ENCODE measurements at places on chromosomes 4 and X.

GRCh38 chrX:109537324-109537665 lies 651 bp downstream of the NXT2 start:
- no peak for DNase-seq

DNA sequence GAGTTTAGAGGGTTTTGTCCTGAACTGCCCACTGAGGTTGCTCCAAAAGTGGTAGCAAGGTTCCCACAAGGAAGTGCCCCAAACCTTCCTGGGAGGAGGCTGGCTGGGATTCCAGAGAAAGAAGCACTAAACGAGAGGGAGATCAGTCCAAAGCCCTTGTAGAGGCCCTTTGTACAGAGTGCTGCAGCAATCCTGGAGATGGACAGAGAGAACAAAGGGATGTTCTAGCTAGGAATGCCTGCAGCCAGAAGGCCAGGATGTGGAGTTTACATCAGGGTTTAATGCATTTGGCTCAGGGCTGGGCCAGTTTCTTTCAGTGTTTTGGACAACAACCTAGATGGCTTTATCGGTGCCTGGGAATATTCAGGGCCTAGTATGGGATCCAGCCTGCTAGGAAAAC lies 2155.1 kb upstream of the AGA start:
- DNase-seq, result no peak

GRCh38 chr4:108119199-108119800 lies 49.4 kb downstream of the LEF1 start:
- no peak for DNase-seq

DNA sequence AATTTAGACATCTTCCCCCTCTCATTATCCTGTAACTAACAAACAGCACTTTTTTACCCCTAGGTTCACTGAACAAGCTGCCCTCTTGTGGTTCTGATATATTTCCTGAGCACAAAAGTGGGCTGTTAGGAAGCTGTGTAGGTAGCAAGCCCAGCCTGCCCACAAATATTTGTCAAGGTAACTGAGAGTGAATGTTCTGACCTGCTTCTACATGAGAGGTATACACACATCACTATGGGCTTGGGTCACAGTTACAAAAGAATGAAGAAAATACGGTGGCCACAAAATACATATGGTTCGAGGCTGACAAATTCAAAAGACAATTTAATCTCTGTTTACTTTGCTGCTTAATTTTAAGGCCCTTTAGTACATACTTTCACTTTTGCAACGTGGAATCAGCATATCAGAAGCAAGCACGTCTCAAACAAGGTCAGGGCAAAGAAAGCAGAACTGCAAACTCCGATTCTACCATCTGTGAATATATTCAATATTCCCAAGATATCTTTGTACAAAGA lies 78.7 kb downstream of the RBM47 start:
- DNase-seq, result peak; percentile 6

GRCh38 chrX:118974088-118974907 lies at the start of gene LONRF3:
Gene LONRF3, plus strand, starts transcription at chrX:118974618. Its CDS starts 163 bp downstream, at chrX:118974781.
- DNase-seq, result peak; percentile 10

GRCh38 chr4:175070444-175070843 lies 152.3 kb downstream of the ADAM29 start:
- no peak for DNase-seq

DNA sequence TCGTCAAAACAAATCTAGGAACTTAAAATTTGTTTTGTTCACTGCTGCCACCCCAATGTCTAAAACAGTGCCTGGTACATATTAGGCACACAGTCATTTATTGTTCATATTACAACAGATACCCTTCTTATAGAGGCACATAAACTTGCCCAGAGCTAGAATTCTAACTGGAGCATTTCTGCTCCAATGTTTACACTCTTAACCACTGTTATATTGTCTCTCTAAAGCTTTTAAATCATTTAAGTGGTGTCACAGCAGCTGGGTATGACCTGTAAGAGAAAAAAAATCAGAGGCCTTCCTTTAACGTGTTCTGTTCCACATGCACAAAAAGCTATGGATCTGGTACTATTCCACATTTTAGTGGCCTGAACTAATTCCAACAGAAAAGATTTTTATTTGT lies 3.0 kb downstream of the UBE2D3 start:
- no peak for DNase-seq

DNA sequence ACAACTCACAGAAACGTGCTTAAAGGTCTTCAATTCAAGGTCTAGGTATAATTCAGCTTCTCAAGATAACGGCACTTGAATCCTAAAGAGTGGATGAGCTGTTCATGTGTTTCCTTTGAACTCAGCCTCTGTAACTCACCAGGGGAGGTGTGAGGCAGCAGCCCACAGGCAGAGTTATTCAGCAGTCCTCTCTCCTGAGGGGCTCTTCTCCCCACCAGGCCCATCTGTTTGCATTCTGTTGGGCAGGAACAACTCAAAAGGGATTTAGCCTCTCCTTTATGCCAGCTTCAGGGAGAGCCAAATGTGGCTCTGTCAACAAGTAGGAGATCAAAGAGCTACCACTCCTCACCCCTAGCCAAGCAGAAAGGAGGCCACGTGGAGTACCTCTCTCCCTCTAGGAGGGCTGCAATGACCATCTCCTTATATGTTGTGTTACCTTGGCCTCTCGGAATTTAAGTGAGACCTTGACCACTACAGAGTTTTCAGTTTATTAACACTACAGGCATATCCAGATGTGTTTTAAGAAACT lies 151.2 kb downstream of the SPATA18 start:
- no peak for DNase-seq

DNA sequence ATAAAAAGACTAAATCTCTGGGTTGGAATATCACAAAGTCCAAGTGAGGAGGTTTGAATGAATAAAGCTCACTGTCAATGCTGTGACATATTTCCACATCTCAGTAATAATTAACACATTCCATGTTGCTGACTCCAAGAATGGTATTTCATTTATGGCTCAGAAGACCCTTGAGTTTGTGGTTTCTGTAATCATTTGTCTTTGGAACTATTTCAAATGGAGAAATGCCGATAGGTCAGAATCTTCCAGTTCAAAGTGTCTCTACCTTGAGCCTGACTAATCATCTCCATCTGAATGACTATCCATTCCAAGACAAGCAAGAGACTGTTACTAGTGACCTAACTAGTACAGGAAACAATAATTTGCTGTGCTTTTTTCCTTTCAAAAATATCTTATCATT lies 24.2 kb upstream of the SLC2A9 start:
- DNase-seq, result no peak

DNA sequence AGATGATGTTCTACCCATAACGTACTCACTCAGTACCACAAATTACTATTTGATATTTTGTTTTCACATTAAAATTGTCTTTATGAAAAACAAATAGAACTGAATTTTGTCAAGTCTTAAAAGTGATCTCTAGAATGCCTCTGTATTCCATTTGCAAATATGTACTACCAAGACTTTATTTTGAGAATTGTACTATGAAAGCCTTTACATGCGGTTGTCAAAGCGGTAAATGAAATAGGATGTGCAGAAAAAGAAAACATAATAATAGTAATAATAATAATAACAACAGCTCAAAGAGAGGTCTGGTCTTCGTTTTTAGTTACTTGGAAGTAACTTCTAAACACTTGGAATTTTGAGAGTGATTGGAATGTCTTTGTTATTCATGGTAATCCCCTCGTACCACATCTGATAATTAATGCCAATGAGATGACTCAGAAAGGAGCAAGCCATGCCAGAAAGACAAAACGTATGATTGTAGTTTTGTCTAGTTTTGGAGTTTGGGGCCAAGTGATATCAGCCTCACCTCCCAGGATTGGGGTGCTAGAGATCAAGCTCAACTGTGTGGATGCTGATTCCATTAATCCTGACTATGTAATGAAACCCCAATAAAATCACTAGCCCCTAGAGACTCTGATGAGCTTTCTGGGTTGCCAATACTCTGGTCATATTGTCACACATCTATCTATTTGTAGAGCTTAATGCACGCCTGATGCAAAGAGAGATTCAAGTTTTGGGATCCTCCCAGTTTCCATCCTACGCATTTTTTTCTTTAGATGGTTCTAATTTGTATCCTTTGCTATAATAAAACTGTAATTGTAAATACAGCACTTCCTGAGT lies 20.2 kb upstream of the CTSO start:
- DNase-seq, result no peak

- no peak for DNase-seq
These were observed 52.3 kb upstream of the PDK3 start for GRCh38 chrX:24412637-24413363.

GRCh38 chr4:148800940-148801339 lies 358.7 kb upstream of the NR3C2 start:
- DNase-seq, result no peak

DNA sequence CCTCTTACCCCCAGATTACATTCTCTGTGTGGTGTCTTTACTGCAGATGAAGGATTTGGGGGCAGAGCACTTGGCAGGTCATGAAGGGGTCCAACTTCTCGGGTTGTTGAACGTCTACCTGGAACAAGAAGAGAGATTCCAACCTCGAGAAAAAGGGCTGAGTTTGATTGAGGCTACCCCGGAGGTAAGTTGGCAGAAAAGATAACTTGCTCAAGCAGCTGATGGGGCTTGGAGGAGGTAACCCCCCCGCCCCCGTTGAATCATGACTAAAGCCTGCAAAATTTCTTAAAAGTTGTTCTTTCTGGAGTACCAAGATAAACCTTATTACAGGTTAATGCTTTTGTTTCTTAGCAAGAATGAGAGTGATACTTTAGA lies 1.5 kb downstream of the CCNG2 start:
- no peak for DNase-seq

- no peak for DNase-seq
These were observed 29.3 kb upstream of the PTPN13 start for GRCh38 chr4:86564795-86565194.

- no peak for DNase-seq
These were observed 52.0 kb upstream of the MTMR8 start for GRCh38 chrX:64447207-64447606.

- no peak for DNase-seq
These were observed 36.5 kb downstream of the ACOX3 start for GRCh38 chr4:8403976-8404375.

- no peak for DNase-seq
These were observed 2.4 kb downstream of the TFDP3 start for GRCh38 chrX:133215747-133216146.

DNA sequence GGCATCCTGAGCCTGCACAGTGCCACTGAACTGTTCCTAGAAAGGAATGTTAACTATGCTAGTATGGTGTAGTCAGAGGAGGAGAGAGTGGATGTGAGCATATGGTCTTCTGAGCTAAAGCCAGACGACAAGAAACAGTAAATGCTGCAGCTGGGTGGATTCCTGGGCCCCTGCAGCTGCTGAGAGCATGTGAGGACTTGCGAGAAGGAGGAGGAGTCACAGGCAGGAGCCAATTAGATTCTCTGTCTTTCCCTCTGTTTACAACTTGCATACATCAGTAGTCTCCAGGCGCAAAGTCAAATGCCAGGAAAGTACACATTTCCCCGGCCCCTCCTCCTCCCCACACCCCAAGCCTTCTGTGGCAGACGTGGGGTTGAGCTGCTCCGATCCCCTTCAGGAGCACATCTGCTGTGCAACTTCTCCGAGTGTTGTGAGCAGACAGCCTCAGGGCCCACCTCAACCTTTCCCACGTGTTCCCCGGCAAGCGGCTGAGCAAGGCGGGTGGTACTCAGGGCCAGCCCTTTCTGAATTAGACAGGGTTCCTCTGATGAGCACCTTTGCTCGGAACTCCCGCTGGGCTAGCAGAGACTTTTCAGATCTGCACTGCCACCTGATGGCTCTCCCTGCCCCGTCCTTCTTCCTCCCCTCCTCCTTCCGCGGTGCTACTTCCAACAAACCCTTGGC lies 108.7 kb upstream of the ATP6AP2 start:
- no peak for DNase-seq

DNA sequence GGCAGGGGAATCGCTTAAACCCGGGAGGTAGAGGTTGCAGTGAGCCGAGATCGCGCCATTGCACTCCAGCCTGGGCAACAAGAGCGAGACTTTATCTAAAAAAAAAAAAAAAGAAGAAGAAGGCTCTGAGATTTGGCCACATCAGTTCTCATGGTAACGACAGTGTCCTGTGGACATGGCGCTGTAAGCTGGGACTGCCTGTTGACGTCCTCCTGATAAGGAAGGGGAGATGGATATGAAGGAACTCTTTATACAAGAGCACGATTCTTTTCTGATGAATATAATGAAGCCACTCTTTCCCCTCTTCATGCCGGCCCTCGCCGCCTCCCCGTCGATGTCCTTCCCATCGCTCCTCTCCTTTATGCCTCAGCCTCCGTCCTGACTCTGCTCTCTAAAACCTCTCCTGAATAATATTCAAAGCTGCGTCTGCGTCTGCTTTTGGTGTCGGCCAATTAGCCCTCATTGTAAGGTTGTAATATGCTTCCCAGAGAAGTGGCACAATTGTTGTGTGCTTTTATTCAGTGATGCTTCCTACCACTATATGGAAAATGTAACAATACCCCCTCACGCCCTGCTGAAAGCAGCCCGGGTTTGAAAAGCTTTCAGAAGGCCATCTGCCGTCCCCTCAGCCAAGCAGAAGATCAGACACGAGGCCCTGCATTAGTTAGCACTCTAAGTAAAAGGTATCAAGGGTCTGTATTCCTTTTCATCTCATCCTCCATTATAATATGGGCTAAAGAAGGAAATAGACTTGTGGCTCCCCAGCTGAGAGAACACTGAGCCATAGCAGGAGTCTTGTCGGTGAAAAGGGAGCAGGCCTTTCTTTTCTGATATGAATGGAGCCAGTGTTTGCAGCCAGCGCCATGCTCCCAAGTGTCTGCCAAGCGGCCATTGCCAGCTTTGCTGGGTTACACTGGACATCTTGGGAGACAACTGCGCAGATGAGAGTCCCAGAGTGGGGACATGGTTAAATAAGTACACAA lies 22.1 kb upstream of the SCOC start:
- no peak for DNase-seq

- DNase-seq, result no peak
These were observed 50.2 kb upstream of the GABRE start for GRCh38 chrX:152024710-152025109.

DNA sequence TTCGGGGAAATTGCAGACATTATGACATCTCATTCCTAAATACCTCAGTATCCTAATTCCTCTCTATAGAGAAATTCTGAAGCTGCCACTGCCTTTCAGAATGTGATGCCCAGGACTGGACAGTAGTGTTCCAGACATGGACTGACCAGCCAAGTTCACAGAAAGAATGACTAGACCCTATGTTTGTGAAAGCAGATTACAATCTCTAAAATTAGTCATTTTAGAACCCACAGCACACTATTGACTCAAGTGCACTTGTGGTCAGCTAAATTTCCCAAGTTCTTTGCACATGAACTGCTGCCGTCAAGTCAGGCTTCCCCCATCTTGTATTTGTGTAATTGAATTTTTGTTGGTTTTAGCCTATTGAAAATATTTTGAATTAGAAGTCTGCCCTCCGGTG lies 81.0 kb upstream of the ESX1 start:
- no peak for DNase-seq

Measured in NCI-H1930 (cell line).